Heart right ventricle (tissue), 16 donors: ENCODE measurements at places on chromosomes 5 and 9. TPM values are rescaled to one million over a fixed set of nuclear protein-coding genes. Genes with fewer than 3 reads are reported as not detected.

Gene CCDC192
- total RNA-seq, result 0.32 TPM

Gene LCNL1
- total RNA-seq, result 7.0 TPM

Gene ZNF300
- total RNA-seq, result 1.2 TPM

Gene GLRA1
- not detected for total RNA-seq

Gene STRBP
- total RNA-seq, result 14.0 TPM

Gene BHMT
- total RNA-seq, result not detected

Gene GFPT2
- total RNA-seq, result 3.9 TPM

Gene MAP1B
- 61.2 TPM for total RNA-seq

Gene FOXD1
- total RNA-seq, result 0.12 TPM

DNA sequence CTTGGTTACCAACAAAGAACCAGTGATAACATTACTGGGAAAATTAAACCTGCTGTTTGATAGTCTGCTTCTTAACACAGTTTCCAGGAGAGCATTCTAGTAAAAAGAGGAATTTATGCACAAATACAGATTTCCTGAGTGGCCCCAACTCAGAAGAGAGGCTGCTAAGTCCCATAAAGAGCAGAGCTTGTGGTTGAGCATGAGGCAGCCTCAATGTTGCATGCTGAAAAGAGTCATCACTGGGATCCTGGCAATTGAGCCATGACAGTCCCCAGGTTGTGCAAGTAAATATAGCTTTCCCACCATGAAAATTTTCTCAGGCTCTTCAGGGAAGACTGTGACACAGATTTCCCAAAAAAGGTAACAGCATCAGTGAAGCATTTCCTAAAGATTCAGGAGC is 47.5 kb upstream of the ADRB2 start:
- no peak for DNase-seq

GRCh38 chr9:91258451-91258850 is 103.3 kb downstream of the AUH start:
- DNase-seq, result no peak

DNA sequence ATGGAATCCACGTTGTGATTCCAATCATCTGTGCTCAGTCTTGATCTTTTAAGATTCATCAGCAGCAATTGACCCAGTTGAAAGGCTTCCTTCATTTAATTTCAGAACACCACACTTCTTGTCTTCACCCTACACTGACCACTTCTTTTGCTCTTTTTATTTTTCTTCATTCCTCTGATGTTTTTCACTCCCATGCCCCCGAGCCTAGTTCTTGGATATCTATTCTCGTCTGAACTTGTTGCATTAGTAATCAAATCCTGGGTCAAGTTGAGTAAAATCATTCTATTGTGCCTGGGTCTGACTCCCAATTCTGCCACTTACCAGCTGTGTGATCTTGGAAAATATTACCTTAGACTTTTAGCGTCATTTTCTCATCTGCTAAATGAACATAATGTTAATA is 356.5 kb downstream of the CDH12 start:
- no peak for DNase-seq

DNA sequence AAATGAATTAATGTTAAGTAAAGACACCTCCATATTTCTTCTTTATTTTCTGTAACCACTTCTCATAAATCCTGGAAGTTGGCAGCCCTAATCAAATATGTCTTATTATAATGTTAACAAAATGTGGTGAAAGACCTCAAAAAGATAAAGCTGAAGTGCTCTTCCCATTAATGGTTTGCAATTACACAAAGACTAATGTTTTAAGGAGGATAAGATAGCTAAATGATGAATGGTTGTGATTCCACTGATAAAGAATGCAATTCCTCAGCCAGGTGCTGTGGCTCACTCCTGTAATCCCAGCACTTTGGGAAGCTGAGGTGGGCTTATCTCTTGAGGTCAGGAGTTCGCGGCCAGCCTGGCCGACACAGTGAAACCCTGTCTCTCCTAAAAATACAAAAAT is 125.8 kb upstream of the SNX2 start:
- no peak for DNase-seq

- no peak for DNase-seq
These were observed 14.0 kb downstream of the IL33 start for GRCh38 chr9:6229619-6230018.

- DNase-seq, result no peak
These were observed 572 bp downstream of the NR4A3 start for GRCh38 chr9:99822109-99822805.

DNA sequence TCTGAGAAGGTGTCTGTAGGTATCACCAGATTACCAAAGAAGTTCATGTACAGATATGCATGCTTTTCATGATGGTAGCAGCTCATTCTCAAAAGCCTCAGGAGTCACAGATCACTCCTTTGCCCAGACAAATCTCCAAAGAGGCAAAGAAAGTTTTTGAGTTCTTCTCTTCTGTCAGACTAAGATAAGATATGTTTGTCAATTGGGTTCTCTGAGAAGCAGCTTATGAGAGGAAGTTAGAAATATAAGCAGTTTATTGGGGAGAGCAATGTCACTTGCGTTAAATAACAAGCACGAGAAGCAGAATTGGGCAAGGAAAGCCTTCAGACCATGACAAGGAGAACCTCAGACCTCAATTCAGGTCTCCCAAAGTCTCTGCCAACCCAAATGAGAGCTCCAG is 219.2 kb upstream of the KLF4 start:
- no peak for DNase-seq

DNA sequence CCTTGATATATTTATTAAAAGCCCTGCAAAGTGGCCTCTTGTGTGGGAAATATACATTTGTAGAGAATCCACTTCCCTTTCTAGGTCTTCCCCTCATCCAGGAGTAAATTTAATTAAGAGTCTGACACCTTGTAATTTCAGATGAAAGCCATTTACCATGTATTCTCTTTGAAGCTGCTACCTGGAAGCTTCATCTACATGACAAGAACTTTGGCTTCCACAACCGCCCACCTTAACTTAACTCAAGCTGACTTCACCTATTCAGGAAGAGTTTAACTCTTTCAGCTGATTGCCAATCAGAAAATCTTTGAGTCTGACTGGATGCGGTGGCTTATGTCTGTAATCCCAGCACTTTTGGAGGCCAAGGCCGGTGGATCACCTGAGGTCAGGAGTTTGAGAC is 899.9 kb downstream of the TAF11L14 start:
- no peak for DNase-seq

- DNase-seq, result no peak
These were observed 5.1 kb downstream of the CAMK4 start for GRCh38 chr5:111229221-111229835.

- no peak for DNase-seq
These were observed 36.0 kb downstream of the ANKRD33B start for GRCh38 chr5:10599862-10600284.

GRCh38 chr5:155540000-155540595 is 526.5 kb downstream of the KIF4B start:
- no peak for DNase-seq

GRCh38 chr9:87725900-87726709 is at the start of gene CTSL:
Gene CTSL, plus strand, starts transcription at chr9:87726119. Its CDS starts 1,485 bp downstream, at chr9:87727604.
- DNase-seq, result peak; percentile 95

DNA sequence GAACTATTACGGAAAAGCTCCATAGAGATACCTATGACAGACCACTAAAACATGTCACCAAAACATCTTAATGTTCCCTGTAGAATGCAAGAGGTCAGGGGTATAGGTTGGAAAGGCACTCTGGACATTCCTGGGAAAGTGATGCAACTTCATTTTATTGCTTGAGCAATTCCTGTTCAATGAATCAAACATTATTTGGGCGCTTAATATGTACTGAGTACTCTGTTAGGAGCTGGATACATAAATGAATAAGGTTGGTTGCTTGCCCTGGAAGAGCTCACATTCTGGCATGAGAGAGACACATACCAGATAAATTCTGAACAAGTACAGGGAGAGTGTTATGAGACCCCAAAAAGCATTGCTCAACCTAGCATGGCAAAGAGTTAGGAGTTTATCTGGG is 408.9 kb upstream of the DMAC1 start:
- no peak for DNase-seq

DNA sequence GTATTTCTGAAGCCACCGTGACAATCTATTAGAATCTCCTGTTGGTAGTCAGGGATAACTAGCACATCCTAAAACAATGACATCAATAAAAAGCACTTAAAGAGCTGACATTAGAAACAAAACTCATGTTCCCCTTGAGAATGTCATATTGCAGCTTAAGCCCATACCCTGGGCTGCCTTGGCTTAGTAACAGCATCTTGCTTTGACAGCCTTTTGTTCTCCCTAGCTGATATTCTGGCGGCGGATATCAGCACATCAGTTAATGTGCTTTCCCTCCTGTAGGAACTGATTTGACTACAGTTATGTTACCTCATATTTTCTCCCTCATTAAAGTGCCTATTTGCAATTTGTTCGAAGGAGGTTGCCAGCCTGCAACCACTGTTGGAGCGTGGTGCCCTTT is 214.1 kb downstream of the CD180 start:
- no peak for DNase-seq
